ENCODE measurements at places on chromosomes 11 and 22. TPM values are rescaled to one million over a fixed set of nuclear protein-coding genes. Genes with fewer than 3 reads are reported as not detected.
A peak's percentile ranks its signal among the peaks of the same experiment; 100 is the strongest.

DNA sequence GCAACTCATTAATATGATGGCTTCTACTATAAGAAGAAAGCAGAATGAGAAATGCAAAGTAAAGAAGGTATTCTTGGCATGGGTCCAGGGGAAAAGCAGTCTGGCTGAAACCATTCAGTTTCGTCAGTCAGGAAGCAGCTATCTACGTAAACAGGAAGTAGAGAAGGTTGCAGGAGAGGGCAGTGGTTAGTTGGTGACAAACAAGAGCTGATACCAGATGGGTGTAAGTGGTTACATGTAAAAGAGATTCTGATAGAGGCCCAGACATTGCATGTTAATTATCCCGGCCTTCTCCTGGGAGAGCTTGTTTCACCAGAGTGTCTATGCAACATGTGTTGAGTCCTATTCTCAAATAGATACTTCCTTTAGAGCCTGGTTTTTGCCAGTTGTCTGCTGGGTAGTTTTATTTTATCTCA, 58.4 kb upstream of the PSMA1 start:
- peak; percentile 47 for DNase-seq

GRCh38 chr11:17457396-17458173, 19.1 kb downstream of the ABCC8 start:
- DNase-seq = no peak

The LGR4 gene
- total RNA-seq = 0.57 TPM

DNA sequence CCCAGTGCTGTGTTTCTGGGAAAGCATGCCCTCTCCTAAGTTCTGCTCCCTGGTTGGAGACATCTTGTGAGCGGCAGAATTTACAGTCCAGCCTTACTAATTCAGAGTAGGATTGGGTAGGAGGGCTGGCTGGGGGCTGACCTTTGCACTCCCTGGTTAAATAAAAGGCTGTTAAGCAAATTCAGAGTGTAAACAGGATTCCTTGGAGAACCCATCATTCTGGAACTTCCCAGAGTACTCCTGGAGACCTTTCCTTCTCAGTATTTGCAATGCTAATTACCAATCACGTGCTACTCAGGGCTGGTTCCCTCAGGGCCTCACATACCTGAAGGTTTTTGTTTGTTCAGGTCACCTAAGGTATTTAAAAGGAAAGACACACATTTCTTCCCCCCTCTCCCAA, 340.2 kb downstream of the TBC1D22A start:
- DNase-seq = no peak

GRCh38 chr11:79375818-79376550, 64.8 kb downstream of the TENM4 start:
- no peak for DNase-seq
